ENCODE measurements at places on chromosomes 5 and 9. TPM values are rescaled to one million over a fixed set of nuclear protein-coding genes. Genes with fewer than 3 reads are reported as not detected.

NSMF gene
- polyA plus RNA-seq, result 13.7 TPM

NR2F1-AS1 gene
- polyA plus RNA-seq, result 33.7 TPM

SV2C gene
- not detected for polyA plus RNA-seq

LIX1 gene
- polyA plus RNA-seq, result not detected

RHOBTB3 gene
- polyA plus RNA-seq, result 147 TPM

GRM6 gene
- not detected for polyA plus RNA-seq

ABCA2 gene
- 20.5 TPM for polyA plus RNA-seq

GRXCR2 gene
- polyA plus RNA-seq, result not detected

GRCh38 chr9:137606005-137606621, 627 bp downstream of the ARRDC1 start:
- no peak overlapping the region for H3K27ac ChIP-seq
- H3K36me3 ChIP-seq, result no peaks in the 10 kb centered on the region
- peak; percentile 48 for DNase-seq
- H3K27me3 ChIP-seq, result no peaks in the 10 kb centered on the region

- no peak overlapping the region for H3K27ac ChIP-seq
- peak; percentile 62 for DNase-seq
- no peaks in the 10 kb centered on the region for H3K36me3 ChIP-seq
- H3K4me1 ChIP-seq, result peaks cover 11% of the 10 kb centered on the region
These were observed 72.0 kb downstream of the ZFAND5 start for GRCh38 chr9:72292874-72293607.

GRCh38 chr5:159824188-159825161, 91.8 kb upstream of the ADRA1B start:
- DNase-seq, result peak; percentile 39
- no peak overlapping the region for H3K27ac ChIP-seq
- H3K4me1 ChIP-seq, result peaks cover 29% of the 10 kb centered on the region
- no peaks in the 10 kb centered on the region for H3K36me3 ChIP-seq

DNA sequence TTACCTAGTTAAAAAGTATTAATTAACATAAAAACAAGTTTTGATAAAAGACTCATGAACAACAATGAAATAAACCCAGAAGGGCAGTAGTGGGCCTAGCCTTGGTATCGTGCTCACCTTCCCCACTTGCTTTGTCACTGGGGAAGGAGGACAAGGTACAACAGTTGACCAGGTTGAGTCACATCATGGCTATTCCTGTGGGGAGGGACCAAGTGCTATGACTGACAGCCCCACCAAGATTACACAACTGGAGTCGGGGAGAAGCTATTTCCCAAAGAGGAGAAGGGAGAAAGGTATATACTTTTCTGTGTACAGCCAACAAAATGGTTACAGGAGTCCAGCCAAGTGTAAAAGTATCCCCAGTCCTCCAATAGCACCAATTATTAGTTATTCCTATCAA, 251.3 kb upstream of the RFX3 start:
- H3K4me3 ChIP-seq, result no peak overlapping the region
- H3K36me3 ChIP-seq, result no peaks in the 10 kb centered on the region
- H3K27me3 ChIP-seq, result no peaks in the 10 kb centered on the region
- no peak for DNase-seq
- H3K4me1 ChIP-seq, result peaks cover 4% of the 10 kb centered on the region

DNA sequence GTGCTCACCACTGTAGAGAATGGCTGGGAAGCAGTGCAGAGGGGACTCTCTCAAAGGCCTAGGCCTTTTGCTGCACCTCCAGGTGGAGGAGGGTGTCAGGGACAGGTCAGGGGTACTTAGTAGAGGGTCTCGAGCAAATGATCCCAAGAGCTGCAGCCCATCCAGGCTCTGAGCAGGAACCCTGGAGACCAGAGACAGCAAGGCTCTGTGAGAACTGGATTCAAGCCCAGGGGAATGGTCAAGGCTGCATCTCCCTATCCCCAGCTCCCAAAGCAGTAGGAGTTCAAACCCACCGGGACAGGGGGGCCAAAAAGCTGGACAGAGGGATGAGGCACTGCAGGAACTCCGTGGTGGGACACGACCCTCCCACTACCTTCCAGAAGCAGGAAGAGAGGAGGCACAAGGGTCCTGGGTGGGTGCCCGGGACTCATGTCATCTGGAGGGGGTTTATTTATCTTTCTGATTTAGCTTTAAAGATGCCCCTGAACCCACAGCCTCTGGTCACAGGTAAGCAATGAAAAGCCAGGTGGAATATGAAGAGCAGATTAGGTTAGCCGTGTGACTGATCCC, 124.8 kb downstream of the MVB12B start:
- H3K36me3 ChIP-seq, result no peaks in the 10 kb centered on the region
- no peak overlapping the region for H3K27ac ChIP-seq
- DNase-seq, result no peak
- no peak overlapping the region for H3K4me3 ChIP-seq
- no peaks in the 10 kb centered on the region for H3K27me3 ChIP-seq

GRCh38 chr9:125982798-125983406, 235.7 kb downstream of the PBX3 start:
- H3K4me1 ChIP-seq, result no peaks in the 10 kb centered on the region
- no peaks in the 10 kb centered on the region for H3K27me3 ChIP-seq
- no peak for DNase-seq

GRCh38 chr9:136245219-136246150, at the start of gene QSOX2:
QSOX2 (minus strand) TSS chr9:136245812; CDS start chr9:136245803, 9 bp downstream.
- no peak within 1 kb of the TSS for H3K27ac ChIP-seq
- DNase-seq, result peak; percentile 90
- H3K36me3 ChIP-seq, result no peaks in the 10 kb centered on the region
- peaks cover 11% of the 10 kb centered on the region for H3K4me1 ChIP-seq
- H3K27me3 ChIP-seq, result peaks cover 12% of the 10 kb centered on the region
- peak within 1 kb of the TSS; percentile 96 for H3K4me3 ChIP-seq

DNA sequence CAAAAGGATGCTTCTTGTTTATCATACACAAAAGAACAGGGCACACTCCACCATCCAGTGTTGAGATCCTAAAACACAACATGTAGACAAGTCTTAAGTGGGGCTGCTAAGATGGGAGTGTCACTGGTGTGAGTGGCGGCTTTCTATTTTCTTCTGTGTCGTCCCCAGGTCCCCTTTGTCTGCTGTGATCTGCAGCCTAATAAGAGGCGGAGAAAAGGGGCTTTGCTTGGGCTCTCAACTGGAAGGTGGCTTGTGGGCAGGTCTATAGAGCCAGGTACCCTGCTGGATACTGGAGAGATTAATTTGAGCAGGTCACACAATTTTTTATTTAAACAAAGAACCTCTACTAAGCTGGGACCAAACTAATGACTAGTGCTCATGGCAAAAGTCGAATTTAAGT, 126.1 kb upstream of the SAP30L start:
- H3K4me1 ChIP-seq, result no peaks in the 10 kb centered on the region
- H3K4me3 ChIP-seq, result no peak overlapping the region
- H3K27me3 ChIP-seq, result no peaks in the 10 kb centered on the region
- DNase-seq, result no peak

DNA sequence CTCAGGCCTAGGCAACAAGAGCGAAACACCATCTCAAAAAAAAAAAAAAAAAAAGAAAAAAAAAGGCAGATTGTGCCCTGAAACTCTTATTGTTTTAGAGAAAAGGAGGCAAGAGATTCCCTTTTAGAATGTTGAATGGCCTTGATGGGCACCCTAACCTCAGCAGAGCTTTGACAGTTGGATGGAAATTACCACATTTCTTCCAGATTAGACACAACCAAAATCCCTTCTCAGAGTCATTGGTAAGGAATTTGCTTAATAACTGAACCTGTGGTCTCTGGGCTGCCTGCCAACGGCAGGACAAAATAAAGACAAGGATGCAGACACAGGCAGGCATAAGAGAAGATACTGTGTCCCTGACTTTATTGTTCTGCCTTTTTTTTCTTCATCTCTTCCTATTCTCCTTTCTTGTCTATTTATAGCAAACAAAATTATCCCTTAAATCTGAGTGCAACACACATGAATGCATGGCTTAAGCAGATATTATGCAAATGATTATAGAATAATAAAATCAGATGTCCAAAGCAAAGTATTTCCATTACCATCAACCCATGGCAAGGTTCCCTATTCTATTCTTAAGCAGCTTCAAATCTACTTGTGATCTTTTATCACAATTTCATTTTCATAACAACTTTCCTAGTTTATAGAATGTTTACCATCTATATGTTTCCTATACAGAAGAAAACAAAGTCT, 37.3 kb upstream of the TRIO start:
- H3K36me3 ChIP-seq, result no peaks in the 10 kb centered on the region
- H3K27ac ChIP-seq, result peak overlapping the region; percentile 44
- peak; percentile 90 for DNase-seq

- DNase-seq, result no peak
- no peaks in the 10 kb centered on the region for H3K36me3 ChIP-seq
- H3K4me3 ChIP-seq, result no peak overlapping the region
- H3K27ac ChIP-seq, result no peak overlapping the region
- no peaks in the 10 kb centered on the region for H3K27me3 ChIP-seq
- no peaks in the 10 kb centered on the region for H3K4me1 ChIP-seq
These were observed 179.8 kb downstream of the SEC61B start for GRCh38 chr9:99401680-99402504.

GRCh38 chr5:161481922-161482321, 64.6 kb downstream of the GABRB2 start:
- no peak overlapping the region for H3K4me3 ChIP-seq
- no peaks in the 10 kb centered on the region for H3K36me3 ChIP-seq
- DNase-seq, result no peak
- no peaks in the 10 kb centered on the region for H3K27me3 ChIP-seq
- no peaks in the 10 kb centered on the region for H3K4me1 ChIP-seq
- H3K27ac ChIP-seq, result no peak overlapping the region

DNA sequence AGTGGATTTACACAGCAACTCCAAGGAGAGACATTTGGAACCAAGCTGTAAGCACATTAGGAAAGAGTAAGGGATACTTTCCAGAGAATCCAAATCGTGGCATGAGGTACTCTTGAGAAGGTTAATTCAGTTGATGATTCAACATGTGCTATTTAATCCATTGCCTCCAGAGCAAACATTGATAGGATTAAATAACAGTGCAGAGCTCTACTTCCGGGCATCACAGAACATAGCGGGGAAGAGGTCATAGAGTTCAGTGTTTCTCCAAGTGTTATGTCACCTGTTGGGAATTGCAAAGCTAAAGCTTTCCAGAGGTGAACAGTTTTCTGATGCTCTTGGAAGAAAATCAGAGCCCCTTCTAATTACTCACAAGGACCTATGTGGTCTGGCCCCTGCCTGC, 127.5 kb downstream of the PPP2R2B start:
- no peak overlapping the region for H3K27ac ChIP-seq
- no peaks in the 10 kb centered on the region for H3K27me3 ChIP-seq
- H3K4me1 ChIP-seq, result no peaks in the 10 kb centered on the region
- H3K4me3 ChIP-seq, result no peak overlapping the region
- H3K36me3 ChIP-seq, result no peaks in the 10 kb centered on the region

DNA sequence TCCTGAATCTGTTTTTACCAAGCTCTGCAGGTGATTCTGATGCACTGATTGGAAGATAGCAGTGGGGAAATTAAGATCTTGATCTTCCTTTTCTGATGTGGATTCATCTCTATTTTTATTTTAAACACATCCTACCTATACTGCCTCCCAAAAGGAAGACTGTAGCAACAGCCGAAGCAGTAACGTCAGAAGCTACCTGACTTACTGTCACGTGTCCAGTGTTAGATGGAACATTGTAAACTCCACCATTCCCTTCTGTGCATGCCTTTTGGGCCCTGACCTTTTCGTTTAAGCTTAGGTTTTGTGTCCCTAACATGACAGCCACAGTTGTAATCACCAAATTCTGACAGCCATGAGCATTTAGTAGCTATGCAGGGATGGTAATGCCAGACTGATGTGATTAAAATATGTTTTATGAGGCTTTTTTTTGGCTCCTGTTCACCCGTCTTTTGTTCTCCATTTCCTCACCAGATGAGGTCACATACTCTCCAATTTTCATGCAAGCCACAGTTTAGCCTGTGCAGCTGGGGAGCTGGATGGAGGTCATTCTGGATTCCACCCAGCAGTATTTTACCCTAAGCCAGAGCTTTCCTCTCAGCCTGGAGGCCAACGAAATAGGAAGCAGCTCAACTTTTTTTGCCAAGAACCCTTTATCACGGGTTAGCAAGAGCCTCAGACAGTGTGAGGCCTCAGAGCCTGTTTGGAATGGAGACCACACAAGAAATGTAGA, 15.6 kb upstream of the FOXD1 start:
- no peak overlapping the region for H3K27ac ChIP-seq
- H3K4me3 ChIP-seq, result no peak overlapping the region
- DNase-seq, result peak; percentile 29
- H3K36me3 ChIP-seq, result no peaks in the 10 kb centered on the region
- H3K4me1 ChIP-seq, result 0 out of 2 replicates have a peak, but pooled peaks cover 4% of the 10 kb centered on the region

- no peak overlapping the region for H3K27ac ChIP-seq
- no peak for DNase-seq
- H3K4me1 ChIP-seq, result no peaks in the 10 kb centered on the region
- H3K27me3 ChIP-seq, result peaks cover 10% of the 10 kb centered on the region
- no peak overlapping the region for H3K4me3 ChIP-seq
These were observed 336.1 kb upstream of the SLC30A5 start for GRCh38 chr5:68757626-68758212.

GRCh38 chr5:35313291-35313690, 83.0 kb upstream of the PRLR start:
- peaks cover 6% of the 10 kb centered on the region for H3K4me1 ChIP-seq
- H3K27ac ChIP-seq, result no peak overlapping the region
- H3K4me3 ChIP-seq, result no peak overlapping the region

GRCh38 chr9:108117795-108118194, 628.2 kb upstream of the KLF4 start:
- H3K27me3 ChIP-seq, result no peaks in the 10 kb centered on the region
- no peaks in the 10 kb centered on the region for H3K4me1 ChIP-seq
- no peak overlapping the region for H3K4me3 ChIP-seq
- H3K36me3 ChIP-seq, result no peaks in the 10 kb centered on the region
- DNase-seq, result no peak

DNA sequence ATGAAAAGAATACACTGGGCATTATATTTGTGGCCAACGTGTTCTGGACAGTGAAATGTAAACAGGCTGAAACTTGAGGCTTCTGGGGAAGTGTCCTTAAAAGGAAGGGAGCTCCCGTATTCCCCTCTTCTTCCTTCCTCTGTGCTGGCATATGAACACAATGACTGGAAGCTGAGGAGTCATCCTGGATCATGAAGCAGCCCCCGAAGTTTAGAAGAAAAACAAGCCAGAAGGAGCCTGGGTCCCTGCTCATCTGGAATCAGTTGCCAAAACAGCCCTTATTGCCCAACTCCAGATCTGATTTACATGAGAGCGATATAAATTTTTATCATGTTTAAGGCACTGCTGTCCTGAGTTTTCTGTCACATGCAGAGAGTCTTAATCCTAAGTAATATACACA, 65.4 kb upstream of the SLC1A1 start:
- DNase-seq, result peak; percentile 53
- peaks cover 27% of the 10 kb centered on the region for H3K4me1 ChIP-seq
- H3K4me3 ChIP-seq, result no peak overlapping the region
- peak overlapping the region; percentile 56 for H3K27ac ChIP-seq
- H3K27me3 ChIP-seq, result no peaks in the 10 kb centered on the region

Data from GM23248 (cell line).